ENCODE measurements at places on chromosomes 2 and 18.

- no peak for DNase-seq
Measured at GRCh38 chr2:222693837-222694236, 22.4 kb downstream of the MOGAT1 start.

- no peak for DNase-seq
Measured at GRCh38 chr2:68466778-68467076, 367 bp downstream of the FBXO48 start.

GRCh38 chr2:127614731-127615130, 31.2 kb upstream of the GPR17 start:
- DNase-seq = no peak

DNA sequence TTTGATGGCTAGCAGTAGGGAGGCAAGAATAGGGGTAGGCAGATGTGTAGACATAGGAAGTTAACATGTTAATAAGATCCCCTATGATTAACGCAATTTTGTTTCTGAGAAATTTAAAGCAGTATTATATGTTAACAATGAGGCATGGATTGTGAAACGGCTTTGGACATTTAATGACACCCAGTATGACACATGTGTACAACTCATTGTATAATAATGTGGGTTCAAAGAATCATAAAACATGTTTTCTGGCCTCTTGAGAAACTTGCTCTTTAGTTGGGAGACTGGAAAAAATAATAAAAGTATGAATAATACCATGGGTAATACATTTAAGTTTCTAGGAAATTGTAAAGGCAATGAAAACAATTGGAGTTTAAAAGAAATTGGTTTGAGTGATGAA, 332.1 kb upstream of the CDH20 start:
- no peak for DNase-seq

DNA sequence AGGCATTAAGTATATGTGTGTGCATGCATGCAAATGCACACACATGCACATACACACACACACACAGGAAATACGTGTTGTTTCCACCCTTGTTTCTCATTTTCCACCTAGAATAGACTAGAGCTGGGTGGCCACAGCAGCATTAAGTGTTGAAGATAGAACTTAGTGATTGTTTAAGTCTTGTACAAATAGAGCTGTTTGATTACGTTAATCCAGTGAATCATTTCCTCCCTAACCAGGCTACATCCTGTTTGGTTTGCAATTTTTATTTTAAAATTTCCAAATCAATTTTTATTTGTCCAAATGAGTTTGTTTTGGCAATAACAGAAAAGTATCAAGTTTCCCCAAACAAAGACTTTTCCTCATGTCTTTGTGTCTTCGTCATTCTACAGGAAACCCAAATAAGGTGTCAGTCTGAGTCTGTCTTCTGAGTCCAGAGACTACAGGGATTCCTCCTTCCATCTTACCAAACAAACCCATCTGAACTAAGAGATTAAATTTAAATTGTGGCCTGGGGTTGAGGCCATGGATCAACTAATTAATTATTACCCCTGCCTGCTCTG, 74.6 kb upstream of the GALNT5 start:
- no peak for DNase-seq

GRCh38 chr2:230840301-230840700, 24.4 kb upstream of the ITM2C start:
- no peak for DNase-seq

GRCh38 chr2:46116553-46116991, 180.6 kb upstream of the EPAS1 start:
- DNase-seq = no peak

GRCh38 chr2:73830871-73831401, 2.2 kb downstream of the STAMBP start:
- DNase-seq = no peak

DNA sequence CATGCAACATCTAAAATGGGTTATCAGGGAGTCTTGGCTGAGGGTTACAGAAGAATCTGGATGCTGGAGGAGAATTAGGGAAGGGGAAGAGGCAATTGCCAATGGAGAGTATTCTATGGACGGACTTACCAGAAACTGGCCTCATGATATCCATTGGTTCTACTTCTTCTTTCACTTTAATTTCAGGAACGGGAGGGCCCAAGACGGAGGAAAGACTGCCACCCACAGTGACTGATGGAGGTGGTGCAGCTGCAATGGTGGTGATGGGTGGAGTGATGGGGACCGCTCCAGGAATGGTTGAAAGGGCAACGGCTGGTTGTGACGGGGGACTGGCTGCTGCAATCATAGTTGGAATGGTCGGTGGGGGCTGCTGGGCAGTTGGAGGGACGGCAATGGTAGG, 69.1 kb upstream of the AMMECR1L start:
- DNase-seq = no peak

DNA sequence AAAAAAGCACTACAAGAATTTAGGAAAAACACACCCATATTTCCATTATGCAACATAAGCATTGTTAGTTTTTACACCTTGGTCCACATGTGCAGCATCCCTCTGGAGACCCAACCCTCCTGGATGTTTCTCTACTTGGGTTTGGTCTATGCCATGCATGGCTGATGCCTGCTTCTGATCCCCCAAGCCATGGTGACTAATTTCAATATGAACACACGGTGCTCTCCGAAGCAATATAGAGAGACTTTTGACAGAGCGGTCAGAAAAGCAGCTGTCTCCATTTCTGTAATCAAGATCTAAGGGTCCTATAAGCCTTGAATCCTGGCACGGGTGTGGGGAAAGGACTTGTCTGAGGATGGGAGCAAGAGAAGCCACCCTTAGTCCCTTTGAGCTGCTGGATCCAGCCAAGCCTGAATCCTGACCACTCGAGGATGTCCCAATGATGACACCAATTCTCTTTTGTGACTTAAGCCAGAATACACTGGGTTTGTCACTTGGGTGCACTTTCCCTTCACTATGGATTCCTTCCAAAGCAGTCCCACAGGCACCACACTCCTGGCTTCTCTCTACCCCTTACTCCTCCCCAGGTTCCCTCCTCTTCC, 91.5 kb downstream of the ACTR2 start:
- no peak for DNase-seq

- DNase-seq = no peak
Measured at GRCh38 chr18:74806073-74806472, 208.4 kb downstream of the ZNF407 start.

Data from activated naive CD4-positive, alpha-beta T cell (primary cell).